ENCODE measurements at places on chromosomes 4 and X.
A peak's percentile ranks its signal among the peaks of the same experiment; 100 is the strongest.

DNA sequence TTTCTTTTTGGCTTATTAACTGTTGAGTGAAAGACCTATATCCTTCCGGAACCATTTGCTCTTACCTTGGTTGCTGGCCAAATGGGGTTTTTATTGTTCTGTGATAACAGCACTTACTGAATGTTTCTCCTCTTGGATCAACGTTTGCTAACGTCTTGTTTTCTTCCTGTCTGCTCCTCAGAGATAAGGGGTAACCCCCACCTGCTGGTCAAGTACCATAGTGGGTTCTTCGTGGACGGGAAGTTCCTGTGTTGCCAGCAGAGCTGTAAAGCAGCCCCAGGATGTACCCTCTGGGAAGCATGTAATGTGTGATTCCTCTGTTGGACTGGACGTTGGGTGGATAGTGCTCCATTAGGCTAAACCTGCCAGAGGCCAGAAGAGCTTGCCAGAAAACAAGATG is 15.3 kb downstream of the BMX start:
- DNase-seq, result no peak

- peak; percentile 9 for DNase-seq
Observed at GRCh38 chrX:23661671-23662070, 5.6 kb upstream of the PRDX4 start.

GRCh38 chrX:119755981-119756533 is 2.3 kb upstream of the SOWAHD start:
- peak; percentile 91 for DNase-seq

DNA sequence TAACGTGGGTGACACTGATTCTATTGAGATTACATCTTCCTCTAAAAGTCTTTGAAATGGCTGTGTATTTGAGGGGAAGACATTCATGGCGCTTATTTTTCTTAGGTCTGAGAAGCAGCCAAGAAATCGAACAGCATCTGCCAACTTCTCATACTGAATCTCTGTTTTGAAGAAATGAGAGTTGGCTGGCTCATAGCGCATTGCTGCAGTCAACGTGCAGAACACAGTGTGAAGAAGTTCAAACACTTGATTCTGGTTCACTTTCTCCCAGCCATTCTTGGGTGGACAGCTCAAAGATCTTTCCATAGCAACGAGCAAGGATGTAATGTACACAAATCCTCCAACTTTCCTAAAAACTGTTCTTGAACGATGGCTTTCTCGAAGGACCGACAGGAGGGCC is 156.5 kb downstream of the WDFY3 start:
- no peak for DNase-seq

DNA sequence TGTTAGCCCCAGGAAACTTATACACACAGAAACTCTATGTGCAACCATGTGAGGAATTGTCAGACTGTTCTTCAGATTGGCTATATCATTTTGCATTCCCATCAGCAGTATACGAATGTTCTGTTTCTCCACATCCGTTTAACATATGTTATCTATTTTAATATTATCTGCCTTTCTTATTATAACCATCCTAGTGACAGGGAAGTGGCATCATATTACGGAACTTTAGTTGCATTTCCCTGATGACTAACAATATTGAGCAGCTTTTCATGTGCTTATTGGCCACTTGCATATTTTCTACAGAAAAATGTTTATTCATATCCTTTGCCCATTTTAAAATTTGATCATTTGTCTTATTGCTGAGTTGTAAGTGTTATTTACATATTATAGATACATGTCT is 36.5 kb upstream of the IL15 start:
- DNase-seq, result no peak

DNA sequence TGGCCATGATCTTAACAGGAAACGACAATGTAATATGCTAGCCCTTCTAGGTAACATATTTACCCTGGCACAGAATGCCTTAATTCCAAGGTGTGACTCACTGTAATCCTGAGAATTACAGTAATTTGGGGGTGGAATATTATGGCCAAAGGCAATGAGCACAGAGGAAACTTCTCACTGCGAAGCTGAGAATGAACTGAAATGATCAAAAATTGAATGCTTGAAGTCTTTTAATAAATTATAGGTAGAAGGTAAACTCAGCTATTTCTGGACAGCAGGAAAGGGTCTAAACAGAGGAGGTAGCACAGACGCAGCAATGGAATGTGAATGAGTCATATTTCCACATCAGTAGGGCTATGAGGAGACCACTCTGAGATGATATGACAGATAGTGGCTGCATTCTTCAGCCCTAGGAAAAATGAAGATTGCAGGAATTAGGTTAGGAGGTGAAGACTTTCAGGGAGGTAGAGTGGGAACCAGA is 312.6 kb downstream of the PACRGL start:
- no peak for DNase-seq

DNA sequence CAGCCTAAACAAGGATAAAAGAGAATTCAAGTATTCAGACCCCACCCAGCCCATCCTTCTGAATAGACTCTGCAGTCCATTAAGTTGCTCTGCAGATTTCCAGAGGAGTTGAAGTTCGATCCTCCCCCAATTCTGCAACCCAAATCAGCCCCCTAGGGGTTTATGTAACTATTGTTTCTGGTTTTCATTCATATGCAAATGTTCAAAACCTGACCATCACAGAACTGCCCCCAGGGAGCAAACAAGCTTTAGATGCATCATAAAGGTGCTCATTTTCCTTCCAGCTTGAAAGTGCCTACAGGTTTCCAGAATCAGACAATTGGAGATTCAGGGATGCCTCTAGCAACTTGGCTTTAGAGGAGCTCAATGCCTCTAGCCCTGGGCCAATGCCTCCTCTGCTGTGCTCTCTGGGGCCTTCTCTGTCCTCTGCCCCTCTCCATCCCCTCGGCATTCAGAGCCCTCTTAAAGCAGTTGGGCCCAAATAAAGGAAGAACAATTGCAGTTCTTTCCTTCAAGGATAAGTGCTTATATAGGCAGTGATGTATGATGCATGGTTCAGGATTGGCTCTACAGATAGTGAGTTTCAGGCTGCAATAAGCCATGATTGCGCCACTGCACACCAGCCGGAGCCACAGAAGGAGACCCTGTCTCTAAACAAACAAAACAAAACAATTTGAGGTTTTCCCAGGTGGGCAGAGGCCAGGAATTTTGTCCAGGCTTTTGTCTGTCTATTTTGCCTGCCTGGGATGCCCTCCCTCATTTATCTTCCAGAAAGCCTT is 23.5 kb upstream of the SPINK2 start:
- no peak for DNase-seq

DNA sequence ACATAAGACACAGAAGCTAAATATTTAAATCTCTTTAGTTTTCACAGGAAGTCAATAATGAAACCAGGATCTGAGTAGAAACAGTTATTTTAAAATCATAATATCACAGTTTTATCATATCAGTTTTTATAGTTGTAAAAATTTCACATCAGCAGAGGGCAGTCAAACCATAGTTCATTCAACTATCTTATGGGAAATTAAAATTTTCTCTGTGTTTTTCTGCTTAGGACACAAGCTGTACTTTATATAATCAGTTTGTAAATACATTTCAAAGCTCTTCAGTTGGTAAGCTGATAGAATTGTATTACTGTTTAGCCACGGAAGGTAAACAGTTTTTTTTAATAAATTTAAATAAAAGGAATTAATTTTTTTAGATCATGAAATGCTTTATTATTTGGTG is 204.8 kb upstream of the NUDT6 start:
- no peak for DNase-seq

- DNase-seq, result no peak
Observed at GRCh38 chr4:71171592-71171991, 167.2 kb upstream of the SLC4A4 start.

DNA sequence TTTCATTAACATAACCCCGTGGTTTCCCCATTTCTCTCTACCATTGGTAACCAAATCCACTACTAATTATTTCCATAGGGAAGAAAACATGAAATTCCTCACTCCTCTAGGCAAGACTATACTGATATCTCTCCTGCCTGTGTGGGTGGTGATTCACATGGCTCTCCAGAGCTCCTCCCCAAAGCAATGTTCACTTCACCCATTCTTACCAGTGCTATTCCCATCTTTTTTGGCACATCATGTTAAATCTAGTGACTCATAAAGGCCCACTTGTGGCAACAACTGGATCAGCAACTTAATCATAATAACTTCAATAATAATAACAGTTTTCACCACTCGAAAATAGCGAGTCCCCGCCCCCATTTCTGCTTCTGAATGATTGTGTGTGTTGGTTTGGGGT is 6.1 kb upstream of the HCCS start:
- DNase-seq, result no peak

GRCh38 chr4:128606173-128606572 is 203.3 kb upstream of the JADE1 start:
- DNase-seq, result no peak

DNA sequence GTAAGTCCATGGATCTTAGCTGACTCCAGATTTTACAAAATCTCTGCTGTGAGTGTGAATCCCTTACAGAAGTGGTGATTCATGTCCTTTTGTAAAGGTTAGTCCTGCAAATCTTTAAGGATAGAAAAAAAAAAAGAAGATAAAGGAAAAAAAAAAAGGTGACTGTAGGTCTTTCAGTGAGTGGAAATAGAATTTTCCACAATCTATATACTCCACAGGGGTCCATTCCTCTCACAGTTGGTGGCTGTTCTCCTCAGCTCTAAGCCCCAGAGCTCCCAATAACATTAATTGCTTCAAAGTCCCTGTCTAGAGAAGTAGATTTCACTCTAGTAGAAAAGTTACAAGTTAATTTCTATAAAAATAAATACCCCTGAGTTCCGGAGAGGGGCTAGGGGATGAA is 189.1 kb downstream of the NDST4 start:
- no peak for DNase-seq

GRCh38 chr4:10762561-10762960 is 78.0 kb upstream of the CLNK start:
- DNase-seq, result no peak

DNA sequence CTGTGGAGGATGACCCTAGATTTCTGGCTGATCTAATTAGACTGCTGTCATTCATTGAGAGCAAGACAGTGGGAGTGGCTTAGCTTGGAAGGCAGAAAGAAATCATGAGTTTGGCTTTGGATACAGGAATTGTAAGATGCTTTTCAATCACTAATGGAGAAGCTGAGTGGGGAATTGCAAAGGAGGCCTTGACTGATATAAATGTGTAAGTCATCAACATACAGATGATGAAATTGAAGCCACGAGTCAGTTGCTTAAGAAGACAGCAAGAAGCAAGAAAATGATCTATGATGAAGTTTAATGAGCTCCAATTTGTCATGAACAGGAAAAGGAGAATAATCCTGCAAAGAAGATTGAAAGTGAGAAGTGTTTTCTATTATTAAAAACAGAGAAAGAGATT is 136.7 kb upstream of the C1QTNF7 start:
- no peak for DNase-seq

DNA sequence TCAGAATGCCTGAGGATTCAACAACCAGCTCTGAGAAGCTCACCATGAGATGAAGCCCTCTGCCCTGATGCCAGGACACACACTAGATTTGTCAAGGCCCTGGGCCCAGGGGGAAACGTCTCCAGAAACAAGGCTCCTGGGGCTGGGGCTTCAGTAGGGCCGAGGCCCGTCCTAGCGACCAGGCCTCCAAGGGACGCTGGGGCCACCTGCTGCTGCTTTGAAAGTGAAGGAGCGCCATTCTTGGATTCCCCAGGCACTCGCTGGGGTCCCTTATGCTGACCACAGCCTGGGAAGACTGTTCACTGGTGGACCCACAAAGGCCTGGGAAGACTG is 23.9 kb downstream of the PDE6B start:
- DNase-seq, result no peak

GRCh38 chr4:99876946-99877345 is 17.3 kb downstream of the LAMTOR3 start:
- no peak for DNase-seq

DNA sequence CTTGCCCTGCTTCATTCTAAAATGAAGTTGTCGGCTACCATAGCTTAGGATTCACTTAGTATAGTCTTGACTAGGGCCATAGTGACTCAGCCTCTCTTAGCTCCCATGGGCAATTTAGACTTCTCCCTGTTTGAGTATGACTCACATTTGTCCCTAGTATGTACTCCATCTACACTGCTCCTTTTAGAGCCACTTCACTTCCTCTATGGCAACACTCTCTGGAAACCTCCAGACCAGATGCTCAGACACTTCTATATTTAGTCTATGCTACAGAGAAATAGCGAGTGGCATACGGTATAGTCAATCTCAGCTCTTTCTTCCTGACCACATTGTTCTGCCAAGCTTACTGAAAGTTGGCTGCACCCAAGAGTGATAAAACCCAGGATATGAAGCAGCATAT is 11.2 kb downstream of the MEPE start:
- DNase-seq, result no peak

DNA sequence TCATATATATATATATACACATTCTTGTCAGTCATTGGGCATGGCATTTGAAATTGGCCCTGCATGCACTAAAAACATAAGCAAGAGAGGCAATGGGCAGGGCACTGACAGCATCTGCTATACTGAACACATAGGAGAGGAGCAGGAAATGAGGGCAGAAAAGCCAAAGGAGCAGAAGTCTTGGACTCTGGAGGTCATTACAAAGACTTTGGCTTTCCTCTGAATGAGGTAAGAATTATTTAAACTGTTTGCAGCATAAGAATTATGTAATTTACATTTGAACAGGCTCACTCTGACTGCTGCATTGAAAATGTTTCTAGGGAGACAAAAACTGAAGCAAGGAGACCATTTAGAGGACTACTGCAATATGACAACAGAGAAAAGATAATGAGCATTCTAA is 396.5 kb downstream of the PRDM5 start:
- DNase-seq, result no peak

DNA sequence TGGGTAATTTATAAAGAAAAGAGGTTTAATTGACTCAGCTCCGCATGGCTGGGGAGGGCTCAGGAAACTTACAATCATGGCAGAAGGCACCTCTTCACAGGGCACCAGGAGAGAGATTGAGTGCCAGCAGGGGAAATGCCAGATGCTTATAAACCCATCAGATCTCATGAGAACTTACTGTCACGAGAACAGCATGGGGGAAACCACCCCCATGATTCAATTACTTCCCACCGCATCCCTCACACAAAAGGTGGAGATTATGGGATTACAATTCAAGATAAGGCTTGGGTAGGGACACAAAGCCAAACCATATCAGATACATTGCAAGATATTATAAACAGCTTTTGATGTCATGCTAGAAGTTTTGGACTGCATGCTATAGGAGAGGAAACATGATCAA is 204.3 kb downstream of the VEGFC start:
- DNase-seq, result no peak

- no peak for DNase-seq
Observed at GRCh38 chr4:121677524-121677923, 19.3 kb downstream of the ANXA5 start.

Data from activated CD4-positive, alpha-beta T cell treated with anti-CD3 and anti-CD28 coated beads, Interleukin-2, Interleukin-4, amounts not matched to agents 100 ng/mL and 50 ng/mL, durations not matched to agents 16 hours and 8 hours (primary cell).